ENCODE measurements at places on chromosomes 7 and 10. TPM values are rescaled to one million over a fixed set of nuclear protein-coding genes. Genes with fewer than 3 reads are reported as not detected.
A peak's percentile ranks its signal among the peaks of the same experiment; 100 is the strongest.

Gene PTF1A
- not detected for total RNA-seq

Gene WNT8B
- total RNA-seq = not detected

DNA sequence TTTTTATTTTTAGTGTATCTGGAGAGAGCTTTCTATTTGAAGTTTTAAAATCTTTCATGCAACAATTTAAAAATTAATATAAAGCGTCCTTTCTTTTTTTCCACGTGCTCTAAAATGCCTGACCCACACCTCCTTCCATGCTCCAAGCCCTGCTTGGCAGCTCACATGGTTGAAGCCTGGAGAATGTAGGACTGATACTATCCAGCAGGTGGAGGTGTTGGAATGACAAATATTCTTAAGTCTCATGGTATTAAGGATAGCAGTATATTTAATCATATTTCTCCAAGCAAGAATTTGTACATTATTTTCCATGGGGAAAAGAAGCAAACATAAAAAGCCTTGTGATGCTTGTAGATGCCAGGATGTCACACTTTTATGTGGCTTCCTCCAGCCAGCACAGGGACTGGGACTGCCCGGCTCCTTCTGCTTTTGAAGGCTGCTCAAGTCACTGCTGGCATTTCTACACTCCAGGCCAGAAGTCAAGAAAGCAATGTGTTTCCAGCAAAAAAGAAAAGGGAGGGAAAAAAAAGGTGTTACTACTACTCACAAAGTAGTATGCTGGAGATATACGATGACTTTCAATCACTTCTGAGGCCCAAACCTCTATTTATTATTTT lies 49.7 kb downstream of the BZW2 start:
- H3K36me3 ChIP-seq = peaks cover 5% of the 10 kb centered on the region
- no peak overlapping the region for H3K4me3 ChIP-seq
- no peaks in the 10 kb centered on the region for H3K4me1 ChIP-seq
- DNase-seq = peak; percentile 70

- no peaks in the 10 kb centered on the region for H3K36me3 ChIP-seq
- DNase-seq = peak; percentile 85
- H3K27me3 ChIP-seq = no peaks in the 10 kb centered on the region
Measured at GRCh38 chr10:26367771-26368170, 70.4 kb upstream of the APBB1IP start.

Data from hepatocyte (in vitro differentiated cells).